GM20000 (cell line): ENCODE measurements at places on chromosomes 7 and 10.

DNA sequence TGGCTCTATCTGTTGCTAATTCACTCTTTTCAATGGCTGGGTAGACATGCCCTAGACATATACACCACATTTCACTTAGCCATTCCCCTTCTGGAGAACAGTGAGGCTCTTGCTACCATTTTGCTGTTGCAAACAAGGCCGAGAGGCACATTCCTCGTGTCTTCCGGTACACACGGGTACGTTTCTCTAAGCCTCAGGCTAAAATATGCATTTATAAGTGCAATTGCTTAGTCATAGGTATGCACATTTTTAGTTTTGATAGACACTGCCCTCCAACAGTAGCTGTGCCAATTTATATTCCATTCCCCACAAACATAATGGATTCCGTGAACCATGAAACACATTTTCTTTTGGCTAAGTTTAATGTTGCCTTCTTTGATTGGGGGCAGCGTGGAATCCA lies 13.2 kb downstream of the CHAT start:
- DNase-seq, result no peak

DNA sequence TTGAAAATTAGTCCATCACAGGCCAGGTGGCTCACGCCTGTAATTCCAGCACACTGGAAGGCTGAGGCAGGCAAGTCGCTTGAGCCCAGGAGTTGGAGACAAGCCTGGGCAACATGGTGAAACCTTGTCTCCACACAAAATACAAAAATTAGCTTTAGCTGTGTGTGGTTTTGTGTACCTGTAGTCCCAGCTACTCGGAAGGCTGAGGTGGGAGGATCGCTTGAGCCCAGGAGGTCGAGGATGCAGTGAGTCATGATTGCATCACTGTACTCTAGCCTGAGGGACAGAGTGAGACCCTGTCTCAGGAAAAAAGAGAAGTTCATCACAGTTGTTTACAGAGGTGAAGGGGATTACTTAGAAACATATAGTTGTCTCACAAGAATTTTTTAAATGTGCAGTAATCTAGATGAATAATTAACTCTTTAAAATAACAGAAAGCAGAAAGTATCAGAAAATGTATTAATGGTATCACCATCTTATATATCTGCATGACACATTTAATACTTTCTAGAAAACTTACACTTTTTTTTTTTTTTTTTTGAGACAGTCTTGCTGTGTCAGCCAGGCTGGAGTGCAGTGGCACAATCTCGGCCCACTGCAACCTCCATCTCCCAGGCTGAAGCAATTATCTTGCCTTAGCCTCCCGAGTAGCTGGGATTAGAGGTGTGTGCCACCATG lies 8.9 kb downstream of the LCOR start:
- no peak for DNase-seq

GRCh38 chr10:60236869-60237524 lies 152.7 kb downstream of the ANK3 start:
- peak; percentile 58 for DNase-seq

DNA sequence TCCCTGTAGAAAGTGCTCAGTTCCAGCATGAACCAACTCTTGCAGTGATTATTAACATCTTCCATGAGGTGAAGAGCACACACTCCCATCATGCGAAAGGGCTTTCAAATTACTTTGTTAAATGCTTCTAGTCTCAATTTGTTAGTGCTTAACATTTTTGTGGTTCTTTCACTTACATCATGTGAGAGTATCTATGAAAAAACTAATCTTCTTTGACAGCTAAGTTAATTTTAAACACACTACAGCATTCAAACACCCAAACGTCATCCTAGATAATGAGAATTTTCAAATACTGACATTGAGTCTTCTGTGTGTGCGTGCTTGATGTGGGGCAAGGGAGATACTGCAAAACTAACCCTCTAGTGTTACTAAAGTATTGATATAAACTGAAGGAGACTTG lies 84.8 kb downstream of the ETV1 start:
- DNase-seq, result no peak

DNA sequence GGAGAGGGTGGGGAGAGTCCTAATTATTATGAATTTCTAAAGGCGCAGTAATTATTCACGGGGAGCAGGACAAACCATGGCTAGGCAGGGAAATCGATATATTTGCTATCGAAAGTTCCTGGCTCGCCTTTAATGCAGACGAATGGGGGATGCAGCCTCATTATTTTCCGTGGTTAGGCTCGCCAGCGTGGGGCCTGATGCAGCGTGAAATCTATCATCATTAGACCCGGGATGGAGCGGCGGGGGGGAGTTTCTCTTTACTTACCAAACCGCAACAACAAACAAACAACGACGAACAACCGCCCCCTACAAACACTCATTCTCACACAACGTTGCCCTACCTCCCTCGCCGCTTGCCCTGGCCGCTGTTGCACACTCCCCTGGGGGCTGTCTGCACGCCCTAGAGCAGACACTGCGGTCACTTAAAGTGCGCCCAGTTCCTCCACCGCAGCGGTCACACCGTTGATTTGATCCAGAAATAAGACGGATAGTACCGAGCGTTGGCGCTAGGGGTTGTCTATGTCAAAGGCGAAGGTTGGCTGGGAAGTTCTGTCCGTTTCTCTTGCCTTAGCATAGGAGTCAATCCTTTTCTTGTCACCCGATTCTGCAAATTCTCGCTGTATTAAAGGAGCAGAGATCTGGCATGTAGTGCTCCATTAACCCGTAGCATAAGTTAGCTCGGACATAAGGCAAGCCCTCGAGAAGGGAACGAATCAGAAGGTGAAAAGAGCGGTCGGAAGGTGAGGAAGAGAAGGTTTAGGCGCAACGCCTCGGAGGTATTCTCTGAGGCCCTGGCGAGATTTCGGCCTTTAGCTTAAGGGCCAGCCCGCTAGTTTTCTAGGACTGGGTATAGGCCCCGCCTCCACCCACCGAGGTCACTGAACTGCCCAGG lies 10.4 kb downstream of the NXPH1 start:
- no peak for DNase-seq

GRCh38 chr7:46871516-46871915 lies 710.4 kb downstream of the TNS3 start:
- no peak for DNase-seq

- DNase-seq, result no peak
Measured at GRCh38 chr10:19877466-19878255, 61.4 kb downstream of the PLXDC2 start.

- DNase-seq, result no peak
Measured at GRCh38 chr7:42012786-42013360, 224.1 kb downstream of the GLI3 start.

DNA sequence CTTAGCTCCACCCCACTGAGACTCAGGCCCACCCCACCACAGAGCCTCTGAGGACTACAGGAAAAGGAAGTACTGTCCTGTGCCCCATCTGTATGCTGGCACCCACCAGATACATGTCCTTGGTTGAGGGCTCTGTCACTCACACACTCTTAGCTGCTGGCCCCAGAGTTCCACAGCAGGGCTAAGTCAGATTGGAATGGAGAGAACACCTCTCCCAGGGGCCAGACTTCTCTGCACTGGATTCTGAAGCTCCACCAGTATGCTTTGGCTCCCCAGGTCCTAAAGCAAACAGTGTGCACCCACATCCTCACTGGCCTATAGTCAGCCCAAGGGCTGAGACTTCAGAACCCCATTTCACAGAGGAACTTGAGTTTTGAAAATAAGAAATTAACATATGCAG lies 103.2 kb upstream of the PPP2R2D start:
- no peak for DNase-seq

DNA sequence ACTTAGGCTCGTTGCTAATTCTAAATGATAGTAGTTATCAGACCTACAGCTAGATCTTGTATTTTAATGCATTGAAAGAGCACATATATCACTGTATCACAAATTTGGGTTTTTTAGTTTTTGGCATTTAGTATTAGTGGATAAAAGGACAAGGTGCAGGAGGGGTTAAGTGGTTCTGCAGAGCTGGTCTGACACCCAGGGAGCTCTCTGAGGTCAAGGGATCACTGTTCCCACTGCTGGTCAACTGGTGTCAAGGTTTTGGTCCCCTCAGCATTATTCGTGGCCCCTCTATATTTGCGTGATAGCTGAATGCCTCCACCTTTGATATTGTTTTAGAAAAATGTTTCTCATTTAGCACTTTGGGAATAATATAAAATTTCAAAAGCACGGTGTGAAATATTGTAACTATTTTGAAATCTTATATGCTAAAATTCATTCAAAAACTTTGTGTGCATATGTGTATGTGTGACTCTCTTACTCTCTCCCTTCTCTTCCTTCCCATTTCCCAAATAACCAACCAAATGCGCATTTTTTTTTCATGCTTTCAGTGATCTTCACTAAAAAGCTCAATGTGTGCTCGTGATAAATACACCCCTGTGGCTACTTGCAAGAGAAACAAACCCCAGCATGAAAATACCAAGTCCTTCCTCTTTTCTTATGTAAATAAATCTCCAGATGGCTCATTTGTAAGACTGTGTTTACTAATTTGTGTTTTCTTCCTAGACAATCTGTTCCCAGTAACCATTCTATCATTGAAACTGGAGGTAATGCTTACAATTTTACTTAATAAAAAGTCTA lies 309.2 kb downstream of the FGFR2 start:
- no peak for DNase-seq
